ENCODE measurements at places on chromosomes 3 and 15.

DNA sequence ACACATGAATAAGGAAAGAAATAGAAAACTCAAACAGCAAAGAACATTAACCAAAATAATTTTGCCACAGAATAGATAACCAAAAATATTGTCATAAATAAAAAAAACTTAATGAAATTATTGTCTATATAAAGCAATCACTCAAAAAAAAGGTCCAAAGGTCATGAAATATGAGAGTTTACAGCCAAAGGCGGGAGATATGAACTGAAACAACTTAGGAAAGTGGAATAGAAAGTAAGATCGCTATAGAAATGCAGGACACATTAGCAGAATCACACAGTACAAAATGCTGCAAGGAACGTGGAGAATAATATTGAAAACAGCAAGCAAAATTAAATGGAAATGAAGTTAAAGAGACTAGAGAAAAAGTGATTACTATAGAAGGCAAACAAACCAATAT, 375.0 kb upstream of the ARHGEF26 start:
- DNase-seq: no peak

DNA sequence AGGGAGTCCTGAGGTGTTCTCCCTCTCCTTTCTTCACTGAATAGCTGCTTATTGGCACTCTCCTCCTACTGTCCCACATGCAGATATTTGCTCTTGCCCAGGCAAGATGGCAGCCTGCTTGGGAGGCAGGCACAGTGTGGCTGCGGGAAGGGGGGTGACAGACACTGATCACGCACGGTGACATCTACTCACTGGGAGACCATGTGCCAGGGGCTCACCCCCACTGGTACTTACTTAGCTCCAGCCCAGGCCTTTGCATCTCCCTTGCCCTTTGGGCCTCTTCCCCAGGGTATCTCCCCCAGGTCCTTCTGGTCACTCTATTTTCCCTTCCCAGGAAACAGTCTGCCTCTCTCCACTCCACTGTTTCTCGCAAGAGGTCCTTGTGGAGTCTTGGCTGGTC, 6.4 kb downstream of the PLA2G4E start:
- DNase-seq: no peak

DNA sequence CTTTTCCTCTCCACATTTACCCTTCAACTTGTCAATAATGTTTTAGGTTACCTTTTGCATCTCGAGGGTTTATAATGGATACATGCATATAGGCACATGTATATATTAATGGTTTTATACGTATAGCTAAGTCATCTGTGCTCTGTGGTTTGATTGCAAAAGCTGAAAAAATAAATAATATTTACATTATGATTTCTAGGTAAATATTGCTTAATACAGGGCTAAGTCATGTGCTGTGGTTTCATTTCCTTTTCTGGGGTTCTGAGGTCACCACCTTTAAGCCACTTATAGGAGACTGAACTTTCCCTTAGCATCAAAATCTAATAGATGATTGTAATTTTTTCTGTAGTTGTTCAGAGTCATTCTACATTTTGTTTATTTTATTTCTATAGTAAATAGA, 33.1 kb downstream of the LPP start:
- no peak for DNase-seq

DNA sequence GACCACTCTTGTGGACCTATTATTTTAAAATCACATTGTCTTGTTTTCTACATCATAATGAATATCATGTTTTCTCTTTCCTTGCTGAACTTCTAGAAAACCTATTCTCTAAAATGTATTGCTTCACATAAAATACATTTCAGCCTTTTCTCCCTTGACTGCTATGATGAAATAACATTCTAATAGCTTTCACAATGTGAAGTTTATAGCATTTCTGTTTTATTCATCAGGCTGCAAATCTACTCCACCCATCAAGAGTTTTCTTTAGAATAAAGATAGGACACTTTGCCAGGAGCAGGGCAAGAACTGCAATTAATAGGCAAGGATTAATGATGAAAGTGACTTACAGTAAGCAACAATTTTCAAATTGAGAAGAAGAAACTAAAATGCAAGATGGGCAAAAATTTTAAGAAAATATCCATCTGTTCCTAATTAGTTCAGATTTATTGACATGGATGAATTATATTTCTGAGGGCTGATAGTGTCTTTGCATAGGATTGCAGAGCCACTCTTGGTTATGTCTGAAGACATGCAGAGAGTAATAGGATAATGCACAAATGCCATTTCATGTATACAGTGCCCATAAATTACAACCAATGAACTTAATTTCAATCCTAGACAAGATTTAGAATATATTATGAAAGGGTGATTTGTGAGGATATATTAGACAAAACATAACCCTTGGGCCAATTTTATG, 21.7 kb downstream of the LEKR1 start:
- DNase-seq: no peak

GRCh38 chr15:90362936-90363212, 10.8 kb downstream of the ZNF774 start:
- DNase-seq: no peak

DNA sequence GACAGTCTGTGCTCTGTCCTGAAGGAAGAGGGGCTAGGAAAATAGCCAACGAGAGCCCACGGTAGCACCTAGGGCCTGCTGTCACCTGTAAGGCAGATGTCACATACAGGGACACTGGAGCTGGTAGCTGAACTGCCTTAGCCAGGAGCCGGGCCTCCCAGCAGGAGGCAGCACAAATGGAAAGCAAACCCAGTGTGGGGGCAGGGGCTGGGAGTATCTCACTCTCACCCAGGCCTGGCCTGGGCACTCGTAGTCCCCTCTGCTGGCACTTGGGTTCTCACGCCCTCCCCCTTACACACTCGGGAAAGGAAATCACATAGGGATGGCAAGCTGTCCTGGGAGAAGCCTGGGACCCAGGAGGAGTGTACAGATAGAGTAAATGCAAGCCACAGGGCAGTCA, 173.1 kb upstream of the CHRNA7 start:
- DNase-seq: no peak

GRCh38 chr3:187737006-187737367, 8.3 kb downstream of the BCL6 start:
- DNase-seq: no peak

DNA sequence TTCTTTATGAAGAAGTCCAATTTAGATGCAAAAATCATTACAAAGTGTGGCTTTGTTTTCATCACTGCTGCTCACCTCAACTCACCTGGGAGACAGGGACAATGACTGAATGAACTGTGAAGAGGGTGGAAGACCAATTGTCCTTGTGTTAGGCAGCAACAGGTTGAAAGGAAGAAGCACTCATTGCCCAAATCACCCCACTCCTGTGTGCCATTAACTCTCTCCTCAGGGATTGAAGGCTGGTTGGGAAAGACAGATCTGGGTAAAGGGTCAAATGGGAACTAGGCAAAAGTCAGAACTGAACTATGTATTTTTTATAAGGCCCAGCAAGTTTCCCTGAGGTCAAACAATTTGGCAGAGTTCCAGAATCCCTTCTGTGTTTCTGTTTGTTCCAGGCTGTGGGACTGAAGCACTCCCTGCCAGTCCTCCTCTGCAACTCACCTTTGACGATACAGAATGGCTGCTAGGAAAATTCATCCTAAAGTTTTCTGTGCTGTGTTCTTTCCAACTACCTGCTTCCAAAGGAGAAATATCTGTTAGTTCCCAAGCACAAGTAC, 68.6 kb upstream of the CCDC39 start:
- DNase-seq: no peak

DNA sequence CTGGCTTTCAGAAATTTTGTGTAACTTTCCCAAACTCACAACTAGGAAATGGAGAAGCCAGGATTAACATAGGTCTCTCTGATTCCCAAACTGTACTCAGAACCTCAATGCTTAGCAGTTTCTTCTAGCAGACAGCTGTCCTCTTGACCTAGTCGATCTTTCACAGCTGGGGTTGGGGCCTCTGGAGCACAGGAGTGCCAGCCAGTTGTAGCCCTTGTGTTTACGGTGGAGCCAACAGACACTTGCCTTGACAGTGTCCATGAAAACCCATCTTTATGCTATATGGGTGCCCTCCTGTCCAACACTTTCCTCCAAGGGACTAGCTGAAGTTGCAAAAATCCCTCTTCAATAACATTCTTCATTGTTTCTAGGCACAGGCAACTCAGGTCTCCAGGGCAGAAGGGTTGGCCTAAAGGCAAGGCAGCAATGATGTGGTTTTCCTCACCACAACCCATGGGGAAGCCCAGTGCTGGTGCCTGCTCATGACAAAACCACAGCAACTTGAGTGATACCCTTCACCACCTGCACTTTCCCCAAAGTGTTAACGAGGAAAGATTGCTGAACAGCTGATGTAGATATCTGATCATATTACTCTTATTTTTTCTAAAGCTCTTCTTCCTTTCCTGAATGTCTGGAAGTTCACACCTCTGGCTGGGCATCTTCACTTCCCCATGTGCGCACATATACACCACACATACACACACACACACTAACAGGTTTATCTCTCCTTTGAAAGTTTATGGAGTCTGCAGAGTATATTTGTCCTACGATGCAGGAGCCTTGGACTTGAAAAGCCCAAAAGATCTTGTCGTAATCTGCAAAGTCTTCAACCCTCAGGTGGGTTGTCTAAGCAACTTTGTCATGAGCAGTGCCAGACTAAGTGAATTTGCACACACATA, 11.0 kb upstream of the KNG1 start:
- no peak for DNase-seq

DNA sequence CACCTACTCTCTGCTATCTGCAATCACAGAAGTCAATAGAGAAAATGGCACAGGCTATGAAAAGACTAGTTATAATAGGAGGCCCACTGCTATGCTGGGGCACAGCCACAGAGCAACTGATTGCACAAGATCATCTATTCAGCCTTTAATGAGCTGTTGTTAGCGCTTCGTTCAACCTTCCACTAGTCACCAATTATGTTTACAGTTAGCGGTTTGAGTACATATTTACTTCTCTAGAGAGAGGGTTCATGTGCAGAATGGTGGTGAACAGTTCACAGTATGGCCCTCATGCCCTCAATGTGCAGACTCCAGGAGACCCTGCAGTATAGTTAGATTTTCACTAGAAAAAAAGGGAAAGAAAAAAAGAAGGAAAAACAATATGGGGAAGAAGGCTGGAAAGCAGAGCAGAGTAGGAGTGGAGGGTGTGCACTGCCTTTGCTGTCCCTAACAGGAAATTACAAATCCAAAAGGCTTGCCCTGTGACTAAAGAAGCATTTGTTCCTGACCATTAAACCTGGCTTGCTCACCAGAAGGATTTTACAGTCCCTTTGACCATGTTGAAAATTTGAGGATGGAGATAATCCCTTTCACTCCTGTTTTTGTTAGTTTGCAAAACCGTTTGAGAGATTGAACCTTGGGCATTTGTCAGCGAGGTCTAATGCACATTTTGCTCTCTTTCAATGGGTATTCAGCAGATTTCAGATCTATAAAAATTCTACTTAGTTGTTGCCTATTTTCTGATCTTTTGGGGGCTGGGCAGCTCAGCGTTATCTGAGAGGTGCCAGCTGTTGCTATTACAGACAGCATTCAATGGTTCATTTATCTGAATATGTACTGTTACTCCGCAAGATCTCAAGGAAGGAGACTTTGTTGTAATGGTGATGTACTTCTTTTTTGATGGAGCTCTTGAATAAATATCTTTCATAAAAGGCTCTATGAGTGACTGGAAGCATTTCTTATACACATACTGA, 296.1 kb downstream of the LSAMP start:
- no peak for DNase-seq

DNA sequence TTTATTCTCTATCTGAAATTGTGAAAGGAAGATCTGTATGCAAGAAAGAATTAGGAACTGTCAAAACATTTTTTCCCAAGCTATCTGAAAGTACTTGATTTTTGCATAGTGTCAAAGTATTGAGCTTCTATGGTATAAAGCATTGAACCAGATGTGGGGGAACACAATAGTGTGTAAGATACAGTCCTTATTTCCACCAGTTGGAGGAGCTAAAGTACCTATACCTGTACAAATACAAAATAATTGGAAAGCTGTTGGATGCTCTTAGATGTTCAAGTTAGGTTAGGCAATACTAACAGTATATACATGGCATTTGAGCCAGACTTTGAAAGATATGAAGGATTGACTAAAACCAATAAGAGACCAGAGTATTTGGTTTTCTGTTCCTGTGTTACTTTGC, 148.4 kb downstream of the B3GALNT1 start:
- DNase-seq: no peak

- DNase-seq: no peak
Measured at GRCh38 chr3:29406291-29406832, 125.5 kb downstream of the RBMS3 start.

DNA sequence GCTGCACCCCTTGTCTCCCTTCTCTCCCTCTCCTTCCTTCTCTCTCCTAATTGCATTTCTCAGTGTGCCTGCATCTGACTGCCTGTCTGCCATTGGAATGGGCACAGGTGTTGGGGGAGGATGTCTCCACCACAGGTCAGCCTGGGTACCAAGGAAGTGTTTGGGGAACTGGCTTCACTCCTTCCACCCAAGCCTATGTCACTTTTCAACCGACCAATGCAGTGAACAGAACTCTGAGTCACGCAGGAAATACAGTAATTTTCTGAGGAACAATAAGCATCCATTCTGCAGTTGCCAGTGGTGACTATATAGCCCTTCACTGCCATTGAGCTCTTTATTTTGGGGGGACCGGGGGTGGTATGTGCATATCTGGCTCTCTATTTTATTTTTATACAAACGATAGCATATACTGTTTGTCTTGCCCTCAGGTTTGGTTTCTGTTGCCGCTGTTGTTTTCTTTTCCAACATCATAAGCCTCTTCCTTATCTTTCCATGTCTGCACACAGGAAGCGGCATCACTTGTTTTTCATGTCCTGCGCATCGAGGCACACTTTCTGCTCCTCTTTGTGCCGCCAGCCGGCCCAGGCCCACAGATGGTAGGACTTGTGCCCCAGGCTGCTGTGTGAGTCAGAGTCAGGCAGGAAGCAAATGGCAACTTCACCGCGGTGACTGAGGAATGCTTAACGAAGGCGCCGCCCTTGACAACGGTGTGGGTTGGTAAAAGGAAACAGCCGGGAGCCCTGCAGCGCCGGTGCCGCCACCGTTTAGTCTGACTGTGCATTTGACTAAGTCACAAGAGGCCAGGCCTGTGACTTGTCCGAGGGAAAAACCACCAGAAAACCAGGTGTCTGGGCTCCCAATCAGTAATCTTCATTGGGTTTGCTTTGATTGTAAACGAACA, 21.1 kb upstream of the CDCP1 start:
- DNase-seq: peak; percentile 82

- DNase-seq: no peak
Measured at GRCh38 chr3:100004931-100005330, 109.4 kb downstream of the FILIP1L start.

GRCh38 chr15:59292442-59293151, 80.1 kb downstream of the MYO1E start:
- peak; percentile 70 for DNase-seq

GRCh38 chr3:62188681-62189375, 184.5 kb downstream of the FEZF2 start:
- DNase-seq: peak; percentile 79

DNA sequence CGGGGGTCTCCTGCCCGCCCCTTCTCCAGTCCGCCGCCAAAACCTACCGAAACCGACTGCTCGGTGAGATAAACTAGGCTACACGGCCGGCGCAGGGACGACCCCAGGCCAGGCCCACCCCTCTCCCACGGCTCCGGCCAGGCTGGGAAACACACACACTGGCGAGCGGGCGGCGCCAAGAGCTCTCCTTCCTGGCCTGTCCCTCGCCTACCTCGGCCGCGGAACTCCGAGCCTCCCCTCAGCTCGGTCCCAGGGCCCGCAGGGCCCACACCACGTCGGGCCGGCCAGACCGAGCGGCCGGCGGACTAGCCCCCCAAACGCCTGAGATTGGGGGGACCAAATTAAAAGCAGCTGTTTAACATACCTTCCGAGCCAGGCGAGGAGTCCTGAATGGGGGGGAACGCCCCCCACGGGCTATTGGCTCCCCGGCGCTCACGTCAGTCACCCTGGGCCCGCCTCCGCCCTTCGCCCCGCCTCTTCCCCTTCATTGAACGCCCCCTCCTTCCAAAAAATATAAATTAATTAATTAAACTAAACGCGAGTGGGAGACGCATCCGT, 4.0 kb upstream of the SIN3A start:
- DNase-seq: peak; percentile 96
